ENCODE measurements at places on chromosomes 3 and 15. TPM values are rescaled to one million over a fixed set of nuclear protein-coding genes. Genes with fewer than 3 reads are reported as not detected.

The KLF15 gene
- 18.2 TPM for polyA plus RNA-seq

The CCDC54 gene
- polyA plus RNA-seq: not detected

The PLSCR2 gene
- polyA plus RNA-seq: 0.03 TPM

The TMEM158 gene
- 1.1 TPM for polyA plus RNA-seq

The FBLN2 gene
- polyA plus RNA-seq: 8.2 TPM

The UPK1B gene
- polyA plus RNA-seq: 0.52 TPM

The SNTN gene
- polyA plus RNA-seq: 23.2 TPM

The SOX2 gene
- polyA plus RNA-seq: 4.4 TPM

The FGD5 gene
- 14.6 TPM for polyA plus RNA-seq

DNA sequence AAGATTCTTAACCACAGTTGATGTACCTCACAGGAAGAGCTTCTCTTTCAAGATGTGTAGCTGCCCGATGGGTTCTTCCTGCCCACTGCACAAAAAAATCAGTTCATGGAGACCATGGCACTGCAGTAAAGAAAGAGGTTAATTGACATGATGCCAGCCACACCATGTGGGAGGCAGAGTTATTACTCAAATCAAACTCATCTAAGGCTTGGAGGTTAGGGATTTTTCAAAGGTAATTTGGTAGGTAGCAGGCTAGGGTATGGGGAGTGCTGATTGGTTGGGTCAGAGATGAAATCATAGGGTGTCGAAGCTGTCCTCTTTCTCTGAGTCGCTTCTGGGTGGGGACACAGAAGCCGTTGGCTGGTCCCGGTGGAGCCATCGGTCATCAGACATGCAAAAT is 57.4 kb upstream of the BDH1 start:
- H3K27me3 ChIP-seq: no peaks in the 10 kb centered on the region
- no peak for DNase-seq
- H3K27ac ChIP-seq: no peak overlapping the region

GRCh38 chr15:66454143-66454542 is 43.4 kb downstream of the SNAPC5 start:
- H3K27me3 ChIP-seq: no peaks in the 10 kb centered on the region
- no peak for DNase-seq
- no peak overlapping the region for H3K27ac ChIP-seq
- H3K36me3 ChIP-seq: peaks cover 2% of the 10 kb centered on the region
- no peak overlapping the region for H3K4me3 ChIP-seq
- H3K4me1 ChIP-seq: no peaks in the 10 kb centered on the region

DNA sequence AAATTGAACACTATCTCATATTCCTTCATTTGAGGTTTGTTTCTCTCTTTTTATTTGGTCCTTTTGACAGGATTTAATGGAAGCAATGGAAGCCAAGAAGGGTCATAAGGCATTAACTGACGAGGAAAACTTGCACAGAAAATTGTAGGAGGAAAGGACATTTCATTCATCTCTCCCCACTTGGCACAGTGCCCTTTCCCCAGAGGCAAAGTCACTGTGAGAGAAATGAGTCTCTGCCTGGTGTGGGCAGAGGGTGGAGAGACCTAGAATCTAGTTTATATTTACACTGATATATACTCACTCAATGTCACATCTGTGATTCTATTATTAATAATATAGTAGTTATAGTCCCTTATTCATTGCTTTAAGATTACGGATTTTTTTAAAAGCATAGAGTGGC is 324.6 kb upstream of the IL12A start:
- DNase-seq: no peak
- no peak overlapping the region for H3K4me3 ChIP-seq
- no peak overlapping the region for H3K27ac ChIP-seq
- H3K36me3 ChIP-seq: no peaks in the 10 kb centered on the region
- no peaks in the 10 kb centered on the region for H3K27me3 ChIP-seq

DNA sequence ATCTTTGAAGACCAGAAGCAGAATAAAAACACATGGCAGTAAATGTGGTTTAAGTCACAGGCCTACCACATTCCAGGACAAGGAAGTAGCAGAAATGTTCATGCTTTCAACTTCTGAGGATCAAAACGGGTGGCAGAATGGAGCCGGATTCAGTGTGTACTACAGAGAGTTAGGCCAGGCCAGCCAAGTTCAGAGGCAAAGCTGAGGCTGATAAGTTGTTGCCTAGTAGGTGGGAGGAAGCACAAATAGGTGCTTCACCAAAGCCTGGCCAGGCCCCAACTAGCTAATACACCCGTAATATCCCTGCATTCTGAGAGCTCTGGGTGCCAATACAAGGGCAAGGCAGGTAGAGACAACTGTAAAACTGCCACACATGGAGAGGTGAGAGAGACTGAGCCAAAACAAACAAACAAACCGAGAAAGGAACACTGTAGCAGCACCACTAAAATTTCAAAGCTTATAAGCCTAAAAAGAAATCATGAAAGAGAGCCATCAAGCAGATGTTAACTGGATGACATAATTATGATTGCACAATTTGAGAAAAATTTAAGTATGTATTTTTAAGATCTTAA is 156.4 kb upstream of the CBLB start:
- no peaks in the 10 kb centered on the region for H3K27me3 ChIP-seq
- H3K4me3 ChIP-seq: no peak overlapping the region
- H3K27ac ChIP-seq: peak overlapping the region; percentile 35
- no peaks in the 10 kb centered on the region for H3K36me3 ChIP-seq
- no peak for DNase-seq

- peaks cover 21% of the 10 kb centered on the region for H3K36me3 ChIP-seq
- peaks cover 23% of the 10 kb centered on the region for H3K4me1 ChIP-seq
- DNase-seq: peak; percentile 58
- H3K4me3 ChIP-seq: no peak overlapping the region
- no peaks in the 10 kb centered on the region for H3K27me3 ChIP-seq
- no peak overlapping the region for H3K27ac ChIP-seq
Observed at GRCh38 chr3:190621927-190622326, 108.0 kb downstream of the IL1RAP start.

GRCh38 chr3:48338635-48339034 is 5.2 kb upstream of the SPINK8 start:
- H3K4me1 ChIP-seq: no peaks in the 10 kb centered on the region
- no peak for DNase-seq
- no peaks in the 10 kb centered on the region for H3K36me3 ChIP-seq
- no peak overlapping the region for H3K4me3 ChIP-seq
- H3K27ac ChIP-seq: no peak overlapping the region

- no peaks in the 10 kb centered on the region for H3K27me3 ChIP-seq
- no peak overlapping the region for H3K27ac ChIP-seq
- H3K4me1 ChIP-seq: peaks cover 29% of the 10 kb centered on the region
- no peak for DNase-seq
Observed at GRCh38 chr3:158773166-158773565, 28.7 kb upstream of the MFSD1 start.

- H3K4me1 ChIP-seq: peaks cover 20% of the 10 kb centered on the region
- H3K27ac ChIP-seq: no peak overlapping the region
- peak; percentile 70 for DNase-seq
- no peak overlapping the region for H3K4me3 ChIP-seq
Observed at GRCh38 chr15:88635318-88635717, 3.5 kb upstream of the ISG20 start.

DNA sequence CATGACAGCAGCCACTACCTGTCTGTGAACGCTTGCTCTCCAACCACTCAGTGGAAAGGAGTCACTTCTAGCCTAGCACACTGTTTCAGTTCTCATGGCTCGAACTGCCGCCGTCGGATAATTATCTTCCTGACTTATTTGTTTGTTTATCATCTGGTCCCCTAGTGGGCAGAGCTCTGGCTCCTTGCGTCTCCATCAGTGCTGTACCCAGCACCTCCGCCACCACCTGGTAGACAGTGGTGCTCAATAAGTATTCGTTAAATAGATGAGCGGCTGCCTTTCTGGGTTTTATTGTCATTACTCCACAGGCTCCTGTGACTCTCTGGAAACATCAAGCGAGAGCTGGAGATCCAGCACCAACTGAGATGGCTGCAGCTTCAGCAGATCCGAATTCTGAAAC is 297.5 kb downstream of the NTRK3 start:
- peaks cover 25% of the 10 kb centered on the region for H3K4me1 ChIP-seq
- no peaks in the 10 kb centered on the region for H3K27me3 ChIP-seq
- H3K36me3 ChIP-seq: no peaks in the 10 kb centered on the region

- no peaks in the 10 kb centered on the region for H3K4me1 ChIP-seq
- no peak overlapping the region for H3K27ac ChIP-seq
- DNase-seq: peak; percentile 24
- H3K4me3 ChIP-seq: no peak overlapping the region
- no peaks in the 10 kb centered on the region for H3K36me3 ChIP-seq
- no peaks in the 10 kb centered on the region for H3K27me3 ChIP-seq
Observed at GRCh38 chr3:74139648-74140047, 474.8 kb downstream of the CNTN3 start.

DNA sequence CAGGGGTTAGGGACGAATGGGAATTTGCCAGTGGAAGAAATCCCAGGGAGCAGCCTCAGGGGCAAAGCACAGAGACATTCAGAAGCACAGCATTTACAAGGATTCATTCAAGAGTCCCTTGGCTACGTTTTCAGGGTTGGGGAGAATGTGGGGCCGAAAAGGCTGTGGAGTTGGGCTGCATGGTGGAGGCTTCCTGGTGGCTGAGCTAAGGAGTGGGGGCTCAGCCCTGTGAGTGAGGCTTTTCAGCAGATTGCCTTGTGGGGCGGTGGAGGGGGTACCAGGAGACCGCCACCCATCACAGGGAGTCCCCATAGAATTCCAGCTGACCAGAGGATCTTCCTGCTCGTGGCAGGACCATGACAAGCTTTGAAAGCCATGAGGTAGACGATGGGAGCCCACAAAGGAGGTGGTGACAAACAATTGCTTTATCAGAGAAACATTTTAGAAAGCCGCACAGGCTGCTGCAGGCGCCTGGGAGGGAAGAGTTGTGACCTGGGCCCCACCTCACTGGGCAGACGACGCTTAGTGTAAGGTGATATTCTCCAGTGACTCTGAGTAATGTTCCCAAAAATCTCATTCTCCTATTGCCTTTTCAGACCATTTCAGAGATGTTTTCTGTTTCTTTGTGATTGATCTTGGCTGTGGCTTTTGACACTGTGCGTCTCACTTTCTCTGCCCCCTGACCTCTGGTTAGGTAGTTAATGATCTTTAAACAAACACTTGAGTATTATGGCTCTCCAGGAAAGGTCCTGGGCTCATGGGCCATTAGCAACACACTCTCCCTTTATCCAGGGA is 128.0 kb downstream of the DNAJB8 start:
- no peak overlapping the region for H3K4me3 ChIP-seq
- no peaks in the 10 kb centered on the region for H3K4me1 ChIP-seq
- H3K27ac ChIP-seq: no peak overlapping the region
- DNase-seq: no peak
- no peaks in the 10 kb centered on the region for H3K36me3 ChIP-seq

GRCh38 chr3:196423044-196423781 is 9.0 kb downstream of the UBXN7 start:
- peak overlapping the region; percentile 65 for H3K27ac ChIP-seq
- H3K4me1 ChIP-seq: peaks cover 4% of the 10 kb centered on the region
- H3K4me3 ChIP-seq: no peak overlapping the region

GRCh38 chr15:101122806-101123205 is 129.0 kb downstream of the CHSY1 start:
- H3K27ac ChIP-seq: no peak overlapping the region
- DNase-seq: no peak
- peaks cover 17% of the 10 kb centered on the region for H3K4me1 ChIP-seq
- no peaks in the 10 kb centered on the region for H3K27me3 ChIP-seq
- H3K4me3 ChIP-seq: no peak overlapping the region

- no peaks in the 10 kb centered on the region for H3K36me3 ChIP-seq
- no peak overlapping the region for H3K27ac ChIP-seq
- no peaks in the 10 kb centered on the region for H3K4me1 ChIP-seq
- H3K4me3 ChIP-seq: no peak overlapping the region
Observed at GRCh38 chr3:41581700-41582099, 380.2 kb downstream of the ULK4 start.

Measured in lung (tissue), 17 donors.